Endothelial cell of umbilical vein (primary cell): ENCODE measurements at places on chromosomes 7 and 10.

DNA sequence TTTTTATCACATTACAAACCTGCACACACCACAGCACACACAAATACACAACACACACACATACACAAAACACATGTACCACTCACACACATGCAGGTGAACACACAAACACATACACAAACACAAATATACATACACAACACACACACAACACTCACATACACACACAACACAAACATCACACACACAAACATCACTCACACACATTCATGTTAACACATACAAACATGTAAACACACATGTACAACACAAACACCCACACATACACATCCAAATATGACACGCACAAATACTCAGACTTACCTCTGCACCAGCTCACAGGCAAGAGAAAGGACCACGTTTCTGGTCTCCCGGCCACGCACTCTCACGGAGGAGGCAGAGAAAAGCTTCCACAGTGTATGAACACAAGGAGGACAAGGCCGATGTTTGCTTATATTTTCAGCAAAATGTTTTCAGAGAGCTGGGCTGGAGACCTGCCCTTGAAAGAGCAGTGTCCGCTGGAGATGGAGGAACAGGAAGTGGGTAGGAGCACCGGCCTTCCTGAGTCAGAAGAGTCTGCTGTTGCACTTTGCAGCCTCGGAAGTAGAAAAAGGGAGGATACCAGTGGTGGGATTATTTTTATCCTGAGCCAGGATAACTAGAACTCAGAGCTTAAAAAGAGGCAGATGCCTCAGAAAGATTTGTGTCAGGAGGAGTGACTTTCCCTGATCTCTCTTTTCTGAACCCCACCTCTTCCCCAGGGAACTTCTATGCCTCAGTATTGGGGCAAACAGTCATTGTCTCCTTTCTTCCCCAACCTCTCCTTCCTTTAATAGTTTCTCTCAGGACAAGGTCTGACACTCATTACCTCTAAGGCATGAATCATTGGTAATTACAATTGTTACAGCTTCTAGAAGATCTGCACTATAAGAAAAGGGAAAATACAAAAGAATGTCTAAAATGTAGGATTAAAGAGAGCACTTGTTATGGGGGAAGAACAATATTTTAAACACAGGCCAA lies at the start of gene GIMAP6:
Gene GIMAP6 (minus strand): TSS at position 520 of the 999 bp plus-strand sequence. CDS start 2,243 bp downstream, outside the sequence.
- peaks cover 8% of the 10 kb centered on the region for H3K36me3 ChIP-seq
- peak; percentile 74 for DNase-seq
- H3K4me1 ChIP-seq, result peaks cover 35% of the 10 kb centered on the region
- no peaks in the 10 kb centered on the region for H3K27me3 ChIP-seq
- H3K27ac ChIP-seq, result peak within 1 kb of the TSS; percentile 43

- no peak for DNase-seq
- no peaks in the 10 kb centered on the region for H3K36me3 ChIP-seq
- no peaks in the 10 kb centered on the region for H3K27me3 ChIP-seq
- no peak overlapping the region for H3K27ac ChIP-seq
- H3K4me1 ChIP-seq, result no peaks in the 10 kb centered on the region
These were observed 11.5 kb upstream of the GRM8 start for GRCh38 chr7:127264219-127264618.

- no peaks in the 10 kb centered on the region for H3K4me1 ChIP-seq
- no peak for DNase-seq
- peaks cover 13% of the 10 kb centered on the region for H3K36me3 ChIP-seq
- H3K4me3 ChIP-seq, result no peak overlapping the region
- H3K27me3 ChIP-seq, result no peaks in the 10 kb centered on the region
These were observed 62.2 kb downstream of the XPNPEP1 start for GRCh38 chr10:109861081-109861480.

DNA sequence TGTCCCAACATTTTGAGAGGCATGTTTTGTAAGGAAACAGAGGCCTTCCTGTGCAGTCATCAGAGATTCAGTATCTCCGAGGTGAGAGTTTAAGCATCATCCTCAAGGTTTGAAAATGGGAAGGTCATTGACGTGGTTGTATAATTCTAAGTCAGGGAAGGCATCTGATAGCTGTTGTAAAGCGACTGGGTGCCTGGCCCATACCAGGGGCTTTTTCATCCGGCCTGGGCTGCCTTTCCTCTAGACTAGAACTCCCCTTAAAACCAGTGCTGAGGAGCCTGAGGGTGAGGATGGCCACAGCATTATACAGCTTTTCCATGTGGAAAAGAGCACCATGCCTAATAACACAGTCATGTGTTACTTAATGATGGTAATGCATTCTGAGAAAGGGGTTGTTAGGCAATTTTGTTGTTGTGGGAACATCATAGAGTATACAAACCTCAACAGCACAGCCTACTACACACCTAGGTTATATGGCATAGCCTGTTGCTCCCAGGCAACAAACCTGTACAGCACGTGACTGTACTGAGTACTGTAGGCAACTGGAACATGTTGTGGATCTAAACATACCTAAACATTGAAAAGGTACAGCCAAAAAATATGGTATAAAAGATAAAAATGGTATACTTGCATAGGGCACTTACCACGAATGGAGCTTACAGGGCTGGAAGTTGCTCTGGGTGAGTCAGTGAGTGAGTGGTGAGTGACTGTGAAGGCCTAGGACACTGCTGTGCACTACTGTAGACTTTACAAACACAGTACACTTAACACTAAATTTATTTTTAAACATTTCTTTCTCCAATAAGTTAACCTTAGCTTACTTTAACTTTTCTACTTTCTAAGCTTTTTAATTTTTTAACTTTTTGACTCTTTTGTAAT lies 13.5 kb upstream of the CACUL1 start:
- no peak overlapping the region for H3K27ac ChIP-seq
- no peak for DNase-seq
- H3K4me1 ChIP-seq, result no peaks in the 10 kb centered on the region
- H3K4me3 ChIP-seq, result no peak overlapping the region

- H3K4me3 ChIP-seq, result no peak overlapping the region
- H3K4me1 ChIP-seq, result peaks cover 18% of the 10 kb centered on the region
- H3K27ac ChIP-seq, result no peak overlapping the region
These were observed 4.6 kb downstream of the PWWP2B start for GRCh38 chr10:132401401-132402118.

DNA sequence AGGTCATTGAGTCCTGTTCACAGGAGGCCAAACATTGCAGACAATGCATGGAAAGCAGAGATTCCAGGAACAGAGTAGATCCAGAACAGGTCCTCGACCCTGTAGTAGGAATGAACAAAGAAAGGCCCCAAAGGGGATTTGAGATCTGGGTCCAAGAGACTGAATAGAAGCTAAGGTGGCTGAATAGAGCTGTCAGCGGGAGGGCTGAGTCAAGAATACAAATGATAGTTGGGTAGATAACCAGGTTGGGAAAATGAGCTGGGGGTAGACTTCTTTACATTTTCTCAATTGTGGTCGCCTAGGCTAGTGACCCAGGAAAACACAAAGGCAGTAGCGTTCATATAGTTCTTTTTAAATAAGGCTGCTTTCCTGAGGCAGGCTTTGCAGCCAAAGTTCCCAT lies 103.4 kb upstream of the ELMO1 start:
- H3K36me3 ChIP-seq, result no peaks in the 10 kb centered on the region
- peaks cover 3% of the 10 kb centered on the region for H3K27me3 ChIP-seq
- peaks cover 5% of the 10 kb centered on the region for H3K4me1 ChIP-seq
- no peak overlapping the region for H3K4me3 ChIP-seq
- no peak overlapping the region for H3K27ac ChIP-seq
- no peak for DNase-seq

GRCh38 chr10:11145495-11145855 lies 127.8 kb downstream of the CELF2 start:
- H3K27me3 ChIP-seq, result no peaks in the 10 kb centered on the region
- DNase-seq, result peak; percentile 44
- H3K36me3 ChIP-seq, result no peaks in the 10 kb centered on the region
- H3K4me3 ChIP-seq, result no peak overlapping the region

DNA sequence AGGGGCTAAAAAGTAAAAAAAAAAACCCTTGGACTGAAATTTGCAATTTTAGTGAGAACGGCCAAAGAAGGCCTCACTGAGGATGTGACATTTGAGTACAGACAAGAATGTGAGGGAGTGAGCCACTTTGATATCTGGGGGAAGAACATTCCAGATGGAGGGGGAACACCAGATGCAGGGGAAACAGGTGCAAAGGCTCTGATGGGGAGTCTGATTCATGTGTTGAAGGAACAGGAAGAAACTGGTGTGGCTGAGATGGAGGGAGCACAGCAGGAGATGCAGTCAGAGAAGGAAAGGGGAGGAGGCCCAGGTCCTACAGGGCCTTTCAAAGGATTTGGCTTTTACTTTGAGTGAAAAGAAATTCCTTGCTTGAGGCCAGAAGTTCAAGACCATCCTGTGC lies 615.7 kb upstream of the NRP1 start:
- no peak overlapping the region for H3K27ac ChIP-seq
- DNase-seq, result peak; percentile 56
- no peaks in the 10 kb centered on the region for H3K36me3 ChIP-seq
- peaks cover 3% of the 10 kb centered on the region for H3K27me3 ChIP-seq

GRCh38 chr7:95432606-95433005 lies 2.2 kb downstream of the PON2 start:
- no peak for DNase-seq
- H3K4me1 ChIP-seq, result peaks cover 18% of the 10 kb centered on the region
- no peak overlapping the region for H3K4me3 ChIP-seq
- no peak overlapping the region for H3K27ac ChIP-seq

GRCh38 chr10:74988832-74989561 lies 122.5 kb upstream of the SAMD8 start:
- peak; percentile 19 for DNase-seq
- H3K27me3 ChIP-seq, result no peaks in the 10 kb centered on the region
- H3K36me3 ChIP-seq, result no peaks in the 10 kb centered on the region
- H3K4me3 ChIP-seq, result no peak overlapping the region
